ENCODE measurements at places on chromosomes 5 and 9.
A peak's percentile ranks its signal among the peaks of the same experiment; 100 is the strongest.

DNA sequence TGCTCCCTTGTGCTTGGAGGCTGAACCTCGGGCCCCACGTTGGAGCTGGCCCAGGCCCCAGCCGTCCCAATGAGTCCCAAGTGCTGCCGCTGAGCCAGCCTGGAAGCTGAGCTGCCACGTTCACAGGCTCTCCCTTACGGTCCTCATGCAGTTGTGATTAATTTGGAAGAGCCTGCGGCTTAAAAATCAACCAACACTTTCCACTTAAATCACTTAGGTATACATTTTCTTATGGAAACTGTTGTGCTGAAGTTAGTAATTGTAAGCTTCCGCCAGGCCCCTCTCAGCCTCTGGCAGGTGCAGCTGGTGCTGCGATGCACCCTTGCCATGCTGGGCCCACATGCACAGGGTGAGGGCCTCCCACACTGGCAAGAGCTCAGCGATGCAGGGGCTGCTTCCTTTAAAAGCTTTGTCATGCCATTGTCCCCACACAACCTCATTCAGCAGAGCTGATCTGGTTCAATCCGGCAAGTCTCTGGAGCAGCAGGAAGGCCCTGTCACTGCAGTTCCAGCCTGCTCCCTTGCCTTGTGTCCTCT, 61.0 kb downstream of the IPPK start:
- DNase-seq, result no peak

DNA sequence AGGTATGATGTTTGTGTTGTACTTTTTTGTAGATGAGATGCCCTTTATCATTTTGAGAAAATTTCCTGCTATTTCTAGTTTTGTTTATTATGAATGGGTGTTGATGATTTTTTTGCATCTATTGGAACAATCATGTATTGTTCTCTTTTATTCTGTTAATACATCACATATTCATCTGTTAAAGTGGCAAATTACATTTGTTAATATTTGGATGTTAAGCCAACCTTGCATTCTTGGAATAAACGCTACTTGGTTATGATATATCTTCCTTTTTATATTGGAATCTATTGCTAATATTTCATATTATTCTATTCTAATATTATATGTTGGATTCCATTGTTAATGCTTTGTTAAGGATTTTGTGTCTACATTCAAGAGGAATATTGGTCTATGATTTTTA, 24.6 kb upstream of the BNIP1 start:
- DNase-seq, result no peak

- no peak for DNase-seq
Observed at GRCh38 chr5:135508496-135509005, 27.2 kb downstream of the NEUROG1 start.

- DNase-seq, result no peak
Observed at GRCh38 chr9:71821405-71821804, 53.1 kb upstream of the CEMIP2 start.

DNA sequence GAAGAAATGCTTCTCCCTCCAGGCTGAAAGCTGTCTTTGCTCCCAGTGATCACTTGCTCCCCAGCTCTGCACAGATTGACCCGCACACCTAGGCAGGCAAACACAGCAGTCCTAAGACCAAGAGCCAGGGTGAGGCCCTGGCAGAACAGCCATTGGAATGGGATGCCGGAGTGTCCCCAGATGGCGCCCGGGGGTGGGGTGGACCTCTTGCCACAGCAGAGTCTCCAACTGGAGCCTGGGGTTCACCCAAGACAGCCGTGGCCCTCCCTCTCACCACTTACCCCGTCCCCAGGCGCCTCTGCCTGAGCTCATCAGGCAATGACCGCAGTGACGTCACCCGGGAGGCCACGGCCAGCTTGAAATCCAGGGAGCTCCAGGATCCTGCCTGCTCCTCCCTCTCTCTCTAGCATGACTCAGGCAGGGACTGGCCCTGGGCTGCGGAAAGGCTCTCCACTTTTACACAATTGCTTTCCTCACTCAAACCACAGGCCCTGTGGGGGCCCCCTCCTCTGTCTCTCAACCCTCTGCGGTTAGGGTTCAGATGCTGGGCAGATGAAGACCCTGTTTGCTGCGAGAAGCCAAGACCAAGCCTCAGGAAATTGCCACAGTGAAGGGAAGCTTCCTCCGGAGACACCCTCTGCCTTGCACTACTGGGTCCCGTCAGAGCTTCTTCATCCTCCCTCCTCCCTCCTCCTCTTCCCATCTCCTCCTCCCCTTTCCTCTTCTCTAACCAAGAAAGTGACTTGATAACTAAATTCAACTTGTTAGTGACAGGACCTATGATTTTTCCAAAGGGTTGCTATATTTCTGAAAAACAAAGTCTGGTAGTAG, 24.3 kb upstream of the PTGES start:
- DNase-seq, result peak; percentile 43

GRCh38 chr9:121206516-121207370, 5.1 kb upstream of the RAB14 start:
- no peak for DNase-seq

GRCh38 chr9:77841739-77842386, 189.7 kb downstream of the GNAQ start:
- DNase-seq, result no peak

DNA sequence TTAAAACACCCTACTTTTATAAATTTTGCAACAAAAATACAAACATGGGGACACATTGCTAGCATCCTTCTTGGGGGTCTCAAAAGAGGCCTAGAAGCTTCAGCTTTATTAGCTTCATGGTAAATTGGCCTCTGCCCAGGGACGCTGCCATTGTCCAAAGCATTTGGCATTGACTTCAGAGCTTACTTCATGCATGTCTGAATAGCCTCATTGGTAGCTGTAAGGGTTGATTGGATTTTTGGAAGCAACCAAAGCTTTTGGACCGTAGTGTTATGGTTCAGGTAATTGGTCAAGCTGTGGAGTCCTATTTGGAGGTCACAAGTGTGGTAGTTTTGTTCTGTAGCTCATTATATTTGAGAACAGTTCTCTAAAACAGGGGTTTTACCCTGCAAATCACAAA, 411.7 kb upstream of the SLC24A2 start:
- no peak for DNase-seq

DNA sequence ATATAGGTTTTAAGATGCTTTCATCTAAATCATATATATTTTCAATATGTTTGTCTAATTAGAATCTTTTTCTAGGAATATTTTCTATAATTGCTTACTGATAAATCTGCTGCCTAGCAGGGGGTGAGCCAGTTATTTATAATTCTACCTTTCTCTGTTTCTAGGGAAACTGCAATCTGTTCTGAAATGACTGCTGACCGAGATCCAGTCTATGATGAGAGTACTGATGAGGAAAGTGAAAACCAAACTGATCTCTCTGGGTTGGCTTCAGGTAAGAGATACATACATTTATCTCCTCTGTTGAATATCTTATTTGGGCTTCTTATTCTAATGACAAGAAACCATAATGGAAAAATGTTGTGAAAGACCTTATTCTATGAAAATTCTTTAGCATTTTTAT, 127.3 kb downstream of the XRCC4 start:
- DNase-seq, result no peak

GRCh38 chr9:99118782-99119466, 14.0 kb downstream of the TGFBR1 start:
- no peak for DNase-seq

DNA sequence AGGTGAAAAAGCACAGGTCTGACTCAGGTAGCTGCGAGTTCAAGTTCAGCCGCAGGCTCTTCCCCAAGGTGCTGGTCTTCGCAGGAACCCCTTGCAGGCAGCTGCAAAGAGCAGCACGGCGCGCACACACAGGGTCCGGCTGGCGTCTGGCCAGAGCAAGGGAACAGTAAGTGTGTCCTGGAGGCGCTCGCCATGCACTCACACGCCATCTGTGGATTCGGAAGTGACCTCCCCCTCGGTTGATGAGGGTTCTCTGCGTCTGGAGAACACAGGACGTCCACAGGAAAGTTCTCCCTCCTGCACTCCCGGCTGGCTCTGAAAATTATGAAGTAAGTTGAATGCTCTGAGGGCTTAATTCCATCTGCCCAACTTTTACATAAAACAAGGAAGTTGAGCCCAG, 14.0 kb upstream of the EGFL7 start:
- no peak for DNase-seq

DNA sequence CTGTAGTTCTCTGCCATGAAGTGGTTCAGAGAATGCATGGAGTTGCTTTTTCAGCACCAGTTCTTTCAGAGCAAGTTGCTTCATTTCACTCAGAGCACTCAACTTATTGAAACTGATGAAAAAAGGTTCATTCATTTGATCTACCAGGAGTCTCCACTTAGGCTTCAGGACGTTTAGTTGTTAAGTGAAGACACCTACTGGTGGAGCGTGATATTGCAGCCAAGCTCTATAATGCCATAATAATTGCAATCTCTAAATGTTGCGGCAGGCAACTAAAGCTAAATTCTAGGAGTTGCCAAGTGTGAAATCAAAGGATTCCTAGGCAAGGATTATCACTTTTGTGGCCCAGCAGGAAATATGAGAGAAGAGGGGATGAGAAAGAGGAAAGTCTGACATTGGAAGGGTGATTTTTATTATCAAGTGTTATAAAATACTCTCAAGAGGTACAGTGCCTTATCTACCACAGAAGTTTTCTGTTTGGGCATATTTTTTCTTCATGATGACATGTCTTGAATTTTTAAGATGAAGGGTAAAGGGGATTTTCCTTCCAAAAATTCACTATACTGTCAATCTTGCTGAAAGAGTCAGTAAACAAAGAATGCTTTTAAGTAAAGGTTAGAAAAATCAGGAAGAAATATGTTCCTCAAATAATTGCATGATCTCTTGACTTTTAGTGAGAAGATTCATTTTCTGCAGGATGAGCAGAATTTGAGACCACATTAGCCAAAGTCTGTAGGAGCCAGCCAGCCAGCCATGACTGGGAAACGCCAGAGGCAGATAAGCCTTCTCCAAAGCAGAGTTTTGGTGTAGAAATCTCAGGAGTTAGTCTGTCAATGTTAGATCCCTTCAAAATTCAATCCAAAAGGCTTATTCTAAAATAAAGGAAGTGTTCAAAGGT, 83.4 kb downstream of the SH3PXD2B start:
- DNase-seq, result peak; percentile 23

DNA sequence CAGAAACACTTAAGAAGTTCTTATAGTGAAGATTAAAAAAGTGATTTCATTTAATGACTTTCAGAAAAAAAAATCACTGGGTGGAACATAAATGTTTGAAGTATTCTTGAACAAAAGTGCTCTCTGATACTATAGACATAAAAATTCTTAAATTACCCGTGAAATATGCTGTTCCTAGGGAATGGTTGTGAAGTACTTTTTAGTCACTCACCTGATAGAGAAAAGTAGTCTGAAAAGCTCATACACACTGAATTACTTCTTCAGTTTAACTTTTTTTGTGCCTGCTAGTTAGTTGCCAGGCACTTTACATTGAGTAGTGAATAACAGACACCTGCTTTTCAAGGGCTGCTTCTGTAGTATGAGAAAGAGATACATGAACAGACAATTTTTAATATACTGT, 78.0 kb downstream of the SH3GL2 start:
- DNase-seq, result no peak

DNA sequence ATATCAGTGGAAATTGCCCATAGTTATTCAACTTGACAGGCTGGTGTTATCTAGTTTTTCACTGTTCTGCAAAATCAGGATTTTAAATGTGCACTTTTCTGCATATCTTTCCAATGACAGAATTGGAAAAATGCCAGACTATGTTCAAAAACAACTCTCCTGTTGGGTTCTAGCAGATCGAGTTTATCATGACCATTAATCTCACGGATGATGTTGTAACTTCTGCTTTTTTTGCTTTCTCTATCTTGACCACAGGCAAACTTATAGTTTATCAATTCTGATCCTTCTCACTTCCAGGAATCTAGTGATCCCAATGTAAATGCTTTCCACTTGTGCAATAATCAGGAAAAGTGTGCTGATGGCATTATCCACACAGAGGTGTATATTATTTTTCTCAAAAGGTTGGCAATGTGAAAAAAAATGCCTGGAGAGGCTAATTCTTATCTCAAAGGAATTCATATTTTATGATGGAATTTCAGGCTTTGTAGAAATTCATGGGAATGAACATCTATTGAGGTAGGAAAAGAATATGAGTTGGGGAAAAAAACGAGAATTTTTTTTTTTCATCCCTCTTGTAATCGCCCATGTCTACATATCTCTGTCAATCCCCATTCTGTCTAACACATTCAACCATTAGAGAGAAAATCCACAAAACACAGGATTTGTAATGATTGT, 73.6 kb upstream of the DAB2 start:
- no peak for DNase-seq

DNA sequence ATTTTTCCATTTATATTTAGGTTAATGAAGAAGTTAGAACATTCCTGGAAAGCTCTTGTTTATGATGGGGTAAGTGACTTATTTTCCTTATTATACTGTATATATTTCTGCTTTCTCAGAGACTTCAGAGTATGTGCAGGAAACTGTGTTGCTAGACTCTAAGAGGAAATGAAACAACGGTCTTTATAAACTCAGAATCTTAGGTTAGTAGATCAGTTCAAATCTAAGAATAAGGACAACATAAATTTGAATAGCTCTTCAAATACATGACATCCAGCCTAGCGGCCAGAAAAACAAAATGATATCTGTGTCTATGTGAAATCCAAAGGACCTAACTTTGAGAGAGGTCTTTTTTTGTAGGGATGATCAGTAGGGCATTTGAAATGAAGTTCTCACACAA, 94.3 kb downstream of the PRKACG start:
- DNase-seq, result no peak

- no peak for DNase-seq
Observed at GRCh38 chr9:82090046-82090445, 101.5 kb downstream of the SPATA31D1 start.

DNA sequence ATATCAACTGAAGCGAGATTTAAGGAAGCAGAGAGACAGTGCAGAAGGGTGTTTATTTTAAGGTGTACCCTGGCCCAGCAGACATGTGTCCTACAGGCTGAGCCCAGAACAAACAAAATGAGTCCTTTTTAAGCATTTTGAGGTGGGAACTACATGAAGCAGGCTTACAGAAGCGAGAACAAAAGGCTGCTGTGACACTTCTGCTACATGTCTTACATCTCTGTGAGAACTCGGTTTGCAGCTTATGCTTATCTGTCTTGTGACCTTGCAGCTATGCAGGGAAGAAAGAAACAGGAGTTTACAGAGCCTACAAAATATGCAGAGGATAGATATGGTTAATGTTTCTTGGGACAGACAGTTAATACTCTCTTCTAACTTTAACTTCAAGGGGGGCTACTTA, 295.9 kb downstream of the CEMIP2 start:
- DNase-seq, result no peak

DNA sequence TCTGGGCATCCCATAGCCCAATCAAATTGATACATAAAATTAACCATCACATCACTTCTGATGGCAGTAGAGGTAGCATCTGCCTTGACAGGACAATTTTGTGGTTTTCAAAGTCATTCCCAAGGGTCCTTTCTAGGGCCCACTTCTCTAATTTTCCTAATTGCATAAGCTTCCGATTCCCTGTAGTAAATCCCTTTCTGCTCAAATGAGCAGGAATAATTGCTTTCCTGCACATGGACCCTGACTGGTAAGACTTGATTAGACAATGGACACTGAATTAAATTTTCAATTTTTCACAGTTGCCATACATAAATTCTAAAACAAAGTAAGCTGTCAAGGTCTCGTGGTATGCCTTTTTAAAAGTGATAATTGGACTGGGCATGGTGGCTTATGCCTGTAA, 22.0 kb upstream of the IL17B start:
- no peak for DNase-seq

GRCh38 chr5:117680426-117680825, 1105.8 kb upstream of the SEMA6A start:
- DNase-seq, result no peak
